ENCODE measurements at places on chromosomes 6 and 20. TPM values are rescaled to one million over a fixed set of nuclear protein-coding genes. Genes with fewer than 3 reads are reported as not detected.
A peak's percentile ranks its signal among the peaks of the same experiment; 100 is the strongest.

GRCh38 chr20:13990465-13990864 is at the start of gene SEL1L2:
Gene SEL1L2 (minus strand): TSS chr20:13990614. CDS start chr20:13990534, 80 bp downstream.
- no peak within 1 kb of the TSS for H3K4me3 ChIP-seq
- no peaks in the 10 kb centered on the region for H3K27me3 ChIP-seq
- no peaks in the 10 kb centered on the region for H3K36me3 ChIP-seq
- H3K27ac ChIP-seq, result no peak within 1 kb of the TSS
- no peaks in the 10 kb centered on the region for H3K4me1 ChIP-seq

DNA sequence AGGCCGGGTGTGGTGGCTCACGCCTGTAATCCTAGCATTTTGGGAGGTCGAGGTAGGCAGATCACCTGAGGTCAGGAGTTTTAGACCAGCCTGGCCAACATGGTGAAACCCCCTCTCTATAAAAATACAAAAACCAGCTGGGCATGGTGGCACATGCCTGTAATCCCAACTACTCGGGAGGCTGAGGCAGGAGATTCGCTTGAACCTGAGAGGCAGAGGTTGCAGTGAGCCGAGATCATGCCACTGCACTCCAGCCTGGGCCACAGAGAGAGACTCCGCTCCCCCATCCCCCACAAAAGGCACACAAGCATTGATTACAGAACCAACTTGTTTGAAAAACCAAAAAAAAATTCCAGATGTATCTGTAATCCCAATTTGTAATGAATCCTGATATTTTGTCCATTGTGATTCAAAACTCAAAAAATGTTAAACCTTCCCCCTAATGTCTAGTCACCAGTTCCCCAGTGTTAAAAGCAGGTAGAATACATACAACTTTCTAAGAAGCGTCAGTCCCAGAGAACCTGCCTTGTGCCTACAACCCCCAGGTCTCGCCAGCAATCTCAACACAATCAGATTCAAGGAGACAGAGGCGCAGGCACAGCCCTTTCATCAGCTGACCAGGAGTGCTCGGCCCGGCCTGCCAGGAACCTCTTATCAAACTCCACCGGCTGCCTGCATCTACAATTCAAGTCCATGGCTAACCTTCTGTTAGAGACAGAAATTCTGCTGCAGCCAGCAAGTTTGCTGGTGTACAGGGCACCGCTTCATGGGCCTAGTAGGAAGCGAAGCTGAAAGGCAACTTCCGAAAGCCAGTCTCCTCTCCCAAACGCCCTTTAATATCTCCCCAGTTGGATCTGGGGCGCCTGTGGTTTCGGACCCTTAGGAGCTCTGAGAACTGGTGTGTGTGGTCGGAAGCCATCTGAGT is 2.1 kb downstream of the EZR start:
- no peaks in the 10 kb centered on the region for H3K4me1 ChIP-seq
- no peaks in the 10 kb centered on the region for H3K36me3 ChIP-seq
- no peaks in the 10 kb centered on the region for H3K27me3 ChIP-seq
- peak overlapping the region; percentile 87 for H3K4me3 ChIP-seq
- DNase-seq, result peak; percentile 79

The DNMT3B gene
- total RNA-seq, result 0.44 TPM

DNA sequence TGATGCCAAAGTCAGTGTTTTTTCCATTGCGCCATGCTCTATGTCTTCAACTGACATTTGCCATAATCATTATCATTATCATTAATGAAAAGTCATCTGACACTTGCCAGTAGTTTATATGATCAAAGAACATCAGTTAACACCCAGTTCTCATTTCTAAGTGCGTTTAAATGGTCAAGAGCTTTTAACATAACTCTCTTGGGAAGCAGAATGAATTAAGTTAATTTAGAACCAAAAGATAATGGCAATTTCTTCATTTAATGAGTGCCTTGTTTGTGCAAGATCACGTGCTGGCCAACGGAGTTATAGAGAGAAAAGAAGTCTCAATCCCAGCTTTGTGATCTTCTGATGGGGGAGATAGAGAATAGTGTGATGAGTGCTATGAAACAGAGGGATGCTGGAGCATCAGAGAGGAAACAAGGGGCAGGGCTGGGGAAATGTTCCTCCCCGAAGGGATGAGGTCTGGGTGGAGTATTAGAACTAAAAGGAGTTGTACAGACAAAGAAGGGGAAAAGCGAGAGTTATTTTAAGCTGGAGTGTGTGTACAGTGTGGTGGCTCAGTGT is 20.3 kb downstream of the ANKS1A start:
- H3K36me3 ChIP-seq, result no peaks in the 10 kb centered on the region
- H3K4me1 ChIP-seq, result no peaks in the 10 kb centered on the region
- H3K27me3 ChIP-seq, result no peaks in the 10 kb centered on the region

DNA sequence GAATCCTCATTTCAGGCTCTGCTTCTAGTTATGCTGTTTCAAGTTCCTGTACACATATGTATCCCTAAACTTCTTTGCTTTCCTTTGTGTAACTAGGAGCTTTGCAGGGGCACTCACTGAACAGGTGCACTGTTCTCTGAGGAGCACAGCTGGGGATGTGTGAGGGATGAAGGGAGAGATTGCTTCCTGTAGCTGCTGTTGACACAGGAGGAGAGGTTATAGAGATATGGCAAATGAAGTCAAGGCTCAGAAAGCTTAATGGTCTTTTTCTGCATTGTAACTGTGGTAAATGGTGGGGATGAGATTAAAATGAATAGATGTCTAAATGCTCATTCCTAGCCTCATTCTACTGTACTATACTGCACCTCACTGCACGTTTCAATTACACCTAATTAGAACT is 454.3 kb downstream of the BTBD3 start:
- no peaks in the 10 kb centered on the region for H3K36me3 ChIP-seq
- no peaks in the 10 kb centered on the region for H3K4me1 ChIP-seq
- H3K27me3 ChIP-seq, result no peaks in the 10 kb centered on the region

- no peaks in the 10 kb centered on the region for H3K36me3 ChIP-seq
- H3K27me3 ChIP-seq, result no peaks in the 10 kb centered on the region
- peaks cover 76% of the 10 kb centered on the region for H3K4me1 ChIP-seq
- no peak overlapping the region for H3K4me3 ChIP-seq
Observed at GRCh38 chr6:108630050-108630714, 69.5 kb downstream of the FOXO3 start.

- H3K4me1 ChIP-seq, result peaks cover 9% of the 10 kb centered on the region
- H3K4me3 ChIP-seq, result no peak overlapping the region
- H3K27ac ChIP-seq, result no peak overlapping the region
- H3K36me3 ChIP-seq, result no peaks in the 10 kb centered on the region
- no peaks in the 10 kb centered on the region for H3K27me3 ChIP-seq
Observed at GRCh38 chr6:113644861-113645575, 212.1 kb upstream of the MARCKS start.

The PPP1R3D gene
- total RNA-seq, result 7.9 TPM

GRCh38 chr6:80145921-80146320 is 39.5 kb downstream of the BCKDHB start:
- DNase-seq, result no peak
- H3K36me3 ChIP-seq, result no peaks in the 10 kb centered on the region
- no peaks in the 10 kb centered on the region for H3K4me1 ChIP-seq
- no peak overlapping the region for H3K27ac ChIP-seq
- no peaks in the 10 kb centered on the region for H3K27me3 ChIP-seq

GRCh38 chr6:84601366-84601765 is 163.0 kb downstream of the TBX18 start:
- H3K27me3 ChIP-seq, result no peaks in the 10 kb centered on the region
- no peak for DNase-seq
- H3K27ac ChIP-seq, result no peak overlapping the region
- no peaks in the 10 kb centered on the region for H3K4me1 ChIP-seq
- no peaks in the 10 kb centered on the region for H3K36me3 ChIP-seq
- no peak overlapping the region for H3K4me3 ChIP-seq

The VWA7 gene
- total RNA-seq, result 4.1 TPM

The KCNQ5 gene
- 0.67 TPM for total RNA-seq

- H3K4me1 ChIP-seq, result peaks cover 63% of the 10 kb centered on the region
- H3K4me3 ChIP-seq, result no peak overlapping the region
- DNase-seq, result no peak
- H3K27me3 ChIP-seq, result no peaks in the 10 kb centered on the region
- H3K27ac ChIP-seq, result peak overlapping the region; percentile 46
Observed at GRCh38 chr20:8155812-8156211, 23.7 kb downstream of the PLCB1 start.

DNA sequence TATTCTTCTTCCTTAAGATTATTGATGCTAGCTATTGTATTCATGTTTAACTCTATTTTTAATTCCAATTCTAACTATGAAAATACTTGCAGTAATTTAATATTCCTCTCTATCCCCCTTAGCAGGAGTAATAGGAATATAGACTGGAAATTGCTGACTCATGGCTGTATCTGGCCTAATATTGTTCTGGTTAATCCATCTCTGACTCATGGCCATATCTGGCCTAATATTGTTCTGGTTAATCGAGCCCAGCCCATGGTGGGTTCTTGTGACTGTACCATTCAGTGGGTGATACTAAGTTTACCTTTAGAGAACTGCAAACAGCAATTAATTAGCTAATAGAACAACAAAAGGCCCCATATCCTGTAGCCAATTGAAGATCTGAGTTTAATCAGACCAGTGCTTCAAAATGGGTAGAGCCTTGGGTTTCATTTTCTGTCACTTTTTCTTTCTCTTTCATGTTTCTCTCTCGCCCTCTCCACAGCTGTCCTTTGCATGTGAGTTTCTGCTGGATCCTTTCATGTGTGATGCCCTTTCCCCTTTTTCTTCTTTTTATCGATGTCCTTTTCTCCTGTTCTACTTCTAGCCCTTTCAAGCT is 50.6 kb downstream of the SLC22A3 start:
- no peak overlapping the region for H3K4me3 ChIP-seq
- H3K36me3 ChIP-seq, result no peaks in the 10 kb centered on the region
- no peak overlapping the region for H3K27ac ChIP-seq
- H3K27me3 ChIP-seq, result no peaks in the 10 kb centered on the region

- no peaks in the 10 kb centered on the region for H3K4me1 ChIP-seq
- no peaks in the 10 kb centered on the region for H3K27me3 ChIP-seq
- no peak for DNase-seq
- H3K4me3 ChIP-seq, result no peak overlapping the region
- no peak overlapping the region for H3K27ac ChIP-seq
- no peaks in the 10 kb centered on the region for H3K36me3 ChIP-seq
Observed at GRCh38 chr20:35286077-35286898, 1.7 kb upstream of the EIF6 start.

The HLA-DMA gene
- total RNA-seq, result 15.4 TPM

DNA sequence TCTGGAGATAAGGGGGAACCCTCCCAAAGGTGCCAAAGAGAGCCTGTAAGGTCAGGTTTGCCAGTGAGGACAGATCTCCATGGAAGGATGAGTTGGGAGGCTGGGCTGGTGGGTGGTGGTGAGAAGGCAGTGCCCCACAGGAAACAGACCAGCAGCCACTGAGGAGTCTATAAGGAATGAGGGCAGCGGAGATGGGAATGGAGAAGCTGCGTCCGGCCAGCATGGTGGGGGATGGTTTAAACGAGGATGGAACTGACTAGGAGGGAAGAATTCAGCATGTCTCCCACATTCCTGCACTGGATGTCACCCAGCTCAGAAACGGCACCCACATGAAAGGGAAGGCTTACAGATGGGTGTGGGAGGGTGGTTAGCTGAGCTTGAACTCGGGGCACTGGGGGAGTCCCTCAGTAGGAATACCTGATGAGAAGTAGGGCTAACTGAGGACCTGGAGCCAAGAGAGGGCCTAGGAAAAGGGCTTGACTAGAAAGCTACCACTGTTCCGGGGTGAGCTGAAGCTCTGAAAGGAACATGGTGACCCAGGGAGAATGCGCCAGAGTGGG is 53.2 kb downstream of the FOXA2 start:
- no peak overlapping the region for H3K4me3 ChIP-seq
- no peaks in the 10 kb centered on the region for H3K27me3 ChIP-seq
- DNase-seq, result no peak
- no peaks in the 10 kb centered on the region for H3K4me1 ChIP-seq

DNA sequence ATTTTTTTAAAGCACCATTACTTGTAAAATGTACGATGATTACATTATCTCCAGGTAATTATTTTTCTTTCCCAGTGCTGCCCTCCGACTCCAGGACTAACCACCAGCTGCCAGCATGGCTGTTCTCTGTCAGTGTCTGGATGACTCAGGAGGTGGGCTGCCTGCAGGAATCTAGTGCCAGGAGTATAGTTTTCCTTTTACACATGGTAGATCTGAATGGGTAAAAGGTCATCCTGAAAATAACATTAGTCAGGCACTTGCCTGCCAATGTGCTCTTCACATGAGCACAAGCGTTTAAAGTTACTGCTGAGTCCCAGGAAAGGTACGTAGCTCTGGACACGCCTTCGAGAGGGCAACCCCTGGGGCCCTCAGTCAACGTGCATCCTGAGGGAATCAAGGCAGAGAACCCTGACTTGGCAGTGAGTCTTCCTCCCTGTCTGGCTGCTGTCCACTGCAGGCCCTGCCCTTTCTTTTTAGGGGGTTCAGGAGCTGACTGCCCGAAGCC is 2.4 kb downstream of the DYNLT1 start:
- peaks cover 7% of the 10 kb centered on the region for H3K36me3 ChIP-seq
- H3K4me3 ChIP-seq, result no peak overlapping the region
- H3K27me3 ChIP-seq, result no peaks in the 10 kb centered on the region
- peaks cover 63% of the 10 kb centered on the region for H3K4me1 ChIP-seq
- peak; percentile 63 for DNase-seq

- no peak overlapping the region for H3K27ac ChIP-seq
- H3K36me3 ChIP-seq, result no peaks in the 10 kb centered on the region
- H3K4me3 ChIP-seq, result no peak overlapping the region
Observed at GRCh38 chr6:22873513-22874136, 304.3 kb downstream of the HDGFL1 start.

The C2 gene
- total RNA-seq, result 19.9 TPM

GRCh38 chr6:36594816-36595643 is 868 bp downstream of the SRSF3 start:
- no peaks in the 10 kb centered on the region for H3K27me3 ChIP-seq
- peaks cover 36% of the 10 kb centered on the region for H3K36me3 ChIP-seq

- no peaks in the 10 kb centered on the region for H3K27me3 ChIP-seq
- no peak overlapping the region for H3K4me3 ChIP-seq
- H3K36me3 ChIP-seq, result no peaks in the 10 kb centered on the region
- H3K27ac ChIP-seq, result no peak overlapping the region
- H3K4me1 ChIP-seq, result peaks cover 10% of the 10 kb centered on the region
Observed at GRCh38 chr20:31826074-31826473, 6.9 kb downstream of the MYLK2 start.

The LY6G6F gene
- total RNA-seq, result not detected

DNA sequence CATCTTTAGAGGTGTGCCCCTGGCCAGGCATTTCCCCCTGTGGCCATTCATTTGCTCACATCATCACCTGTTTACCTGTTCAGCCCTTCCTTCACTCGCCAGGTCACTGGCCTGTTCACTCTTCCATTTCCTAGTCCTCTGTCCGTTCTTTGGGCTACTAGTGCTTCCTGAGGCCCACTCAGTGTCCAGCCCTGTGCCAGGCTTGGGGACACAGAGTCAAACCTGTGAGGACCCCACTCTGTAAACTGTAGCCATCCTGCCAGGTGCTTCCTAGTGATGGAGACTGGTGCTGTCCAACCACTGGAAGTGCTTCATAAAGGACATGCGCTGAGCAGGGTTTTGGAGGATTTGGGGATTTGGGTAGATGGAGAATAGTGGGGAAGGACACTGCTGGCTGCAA is 3.5 kb downstream of the DLGAP4 start:
- no peak overlapping the region for H3K4me3 ChIP-seq
- peak; percentile 28 for DNase-seq
- no peaks in the 10 kb centered on the region for H3K4me1 ChIP-seq
- H3K27ac ChIP-seq, result no peak overlapping the region
- H3K27me3 ChIP-seq, result peaks cover 25% of the 10 kb centered on the region

GRCh38 chr20:45987108-45987780 is 15.2 kb upstream of the ZNF335 start:
- H3K4me1 ChIP-seq, result no peaks in the 10 kb centered on the region
- no peak overlapping the region for H3K27ac ChIP-seq
- H3K4me3 ChIP-seq, result no peak overlapping the region
- H3K36me3 ChIP-seq, result no peaks in the 10 kb centered on the region
- no peak for DNase-seq
- no peaks in the 10 kb centered on the region for H3K27me3 ChIP-seq

All from right atrium auricular region (tissue), 2 donors.